ENCODE measurements at places on chromosomes 11 and 22.

- DNase-seq: no peak
Observed at GRCh38 chr11:27277843-27278242, 85.2 kb downstream of the CCDC34 start.

DNA sequence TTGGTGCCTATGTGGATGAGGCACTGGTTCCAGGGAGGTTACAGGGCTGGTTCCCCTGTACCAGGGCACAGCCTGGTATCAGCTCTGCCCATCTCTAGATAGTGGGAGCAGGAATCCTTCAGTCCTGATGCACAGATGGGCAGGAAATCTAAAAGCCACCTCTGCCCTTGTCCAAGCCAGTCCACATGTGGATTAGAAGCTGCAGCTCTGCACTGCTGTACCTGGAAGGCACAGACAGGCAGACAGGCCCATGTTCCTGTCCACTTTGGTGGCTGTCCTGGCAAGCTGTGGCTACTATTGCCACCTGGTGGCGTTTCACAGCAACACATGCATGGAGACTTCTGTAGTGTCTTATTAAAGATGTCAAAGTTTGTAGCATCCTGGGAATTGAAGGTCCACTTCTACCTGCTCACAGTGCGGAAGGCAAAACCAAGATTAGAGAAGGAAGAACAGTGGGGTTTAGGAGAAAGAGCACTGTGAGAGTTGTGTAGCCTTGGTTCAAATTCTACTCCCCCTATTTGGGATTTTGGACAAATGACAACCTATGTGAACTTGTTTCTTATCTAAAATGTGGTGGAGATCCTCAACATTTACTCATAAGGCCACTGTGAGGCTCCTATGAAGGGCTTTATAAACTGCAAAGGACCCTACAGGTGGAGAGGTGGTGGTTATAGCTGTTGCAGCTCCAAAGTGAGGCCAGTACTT, 30.1 kb downstream of the NAV2 start:
- DNase-seq: peak; percentile 75

GRCh38 chr11:128783513-128783912, 83.6 kb downstream of the KCNJ1 start:
- DNase-seq: no peak

GRCh38 chr11:82529936-82530335, 203.7 kb downstream of the FAM181B start:
- DNase-seq: no peak

GRCh38 chr11:1078191-1078601, 3.5 kb downstream of the MUC2 start:
- DNase-seq: no peak

- no peak for DNase-seq
Observed at GRCh38 chr11:110185599-110185998, 92.4 kb downstream of the ZC3H12C start.

- no peak for DNase-seq
Observed at GRCh38 chr11:44143987-44144909, 48.8 kb downstream of the EXT2 start.

GRCh38 chr11:35478471-35479091, 46.8 kb downstream of the PAMR1 start:
- no peak for DNase-seq

DNA sequence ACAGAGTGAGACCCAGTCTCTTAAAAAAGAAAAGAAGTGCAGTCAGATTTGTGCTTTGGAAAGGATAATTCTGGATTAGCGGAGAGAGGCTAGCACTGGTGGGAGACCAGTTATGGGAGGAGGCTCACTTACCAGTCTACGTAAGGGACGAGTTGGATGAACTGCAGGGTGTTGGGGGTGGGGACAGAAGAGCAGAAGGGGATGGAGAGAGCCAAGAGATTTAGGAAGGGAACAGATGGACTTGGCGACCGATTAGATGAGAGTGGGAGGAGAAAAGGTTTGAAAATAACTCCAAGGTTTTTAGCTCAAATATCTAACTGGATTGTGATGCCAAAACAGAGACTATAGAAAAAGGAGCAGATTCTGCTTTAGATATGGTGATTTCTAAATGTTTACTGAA, 81.4 kb downstream of the SFI1 start:
- DNase-seq: no peak
